ENCODE measurements at places on chromosomes 4 and X. TPM values are rescaled to one million over a fixed set of nuclear protein-coding genes. Genes with fewer than 3 reads are reported as not detected.

DNA sequence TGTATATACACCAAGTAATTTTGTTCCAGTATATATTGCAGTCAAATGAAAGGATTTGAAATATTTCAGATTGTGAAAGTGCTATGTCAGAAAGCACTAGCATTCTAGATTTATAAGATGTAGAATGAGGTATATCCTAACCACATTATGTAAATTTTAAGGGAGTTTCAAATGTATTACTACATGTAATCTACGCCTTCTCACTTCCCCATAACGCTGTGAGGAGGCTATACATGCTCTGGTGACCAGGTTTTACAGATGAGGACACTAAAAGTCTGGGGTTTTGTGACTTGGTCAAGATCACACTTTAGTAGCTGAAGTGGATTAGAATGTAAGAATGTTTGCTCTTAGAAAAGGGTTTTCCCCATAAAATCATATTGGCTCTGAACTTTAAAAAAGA is 8.1 kb downstream of the ENPEP start:
- no peaks in the 10 kb centered on the region for H3K4me1 ChIP-seq
- DNase-seq: no peak
- no peak overlapping the region for H3K27ac ChIP-seq
- H3K36me3 ChIP-seq: no peaks in the 10 kb centered on the region

The HELT gene
- total RNA-seq: not detected

The IL13RA2 gene
- total RNA-seq: 42.2 TPM

The CTAG1A gene
- not detected for total RNA-seq

DNA sequence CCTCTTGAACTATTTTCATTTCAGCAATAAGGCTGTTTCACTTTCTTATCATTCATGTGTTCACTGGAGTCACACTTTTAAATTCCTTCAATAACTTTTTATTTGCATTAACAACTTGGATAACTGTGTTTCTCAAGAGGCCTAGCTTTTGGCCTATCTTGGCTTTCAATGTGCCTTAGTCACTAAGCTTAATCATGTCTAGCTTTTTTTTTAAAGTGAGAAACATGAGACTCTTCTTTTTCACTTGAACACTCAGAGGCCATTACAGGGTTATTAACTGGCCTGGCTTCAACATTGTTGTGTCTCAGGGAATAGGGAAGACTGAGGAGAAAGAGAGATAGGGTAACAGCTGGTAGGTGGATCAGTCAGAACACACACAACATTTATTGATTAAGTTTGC is 64.0 kb upstream of the VCX2 start:
- no peaks in the 10 kb centered on the region for H3K36me3 ChIP-seq
- DNase-seq: no peak
- no peaks in the 10 kb centered on the region for H3K27me3 ChIP-seq

GRCh38 chr4:63906660-63907183 is 502.5 kb downstream of the TECRL start:
- H3K27me3 ChIP-seq: no peaks in the 10 kb centered on the region
- no peak for DNase-seq
- H3K36me3 ChIP-seq: no peaks in the 10 kb centered on the region
- no peak overlapping the region for H3K4me3 ChIP-seq
- no peaks in the 10 kb centered on the region for H3K4me1 ChIP-seq
- no peak overlapping the region for H3K27ac ChIP-seq

DNA sequence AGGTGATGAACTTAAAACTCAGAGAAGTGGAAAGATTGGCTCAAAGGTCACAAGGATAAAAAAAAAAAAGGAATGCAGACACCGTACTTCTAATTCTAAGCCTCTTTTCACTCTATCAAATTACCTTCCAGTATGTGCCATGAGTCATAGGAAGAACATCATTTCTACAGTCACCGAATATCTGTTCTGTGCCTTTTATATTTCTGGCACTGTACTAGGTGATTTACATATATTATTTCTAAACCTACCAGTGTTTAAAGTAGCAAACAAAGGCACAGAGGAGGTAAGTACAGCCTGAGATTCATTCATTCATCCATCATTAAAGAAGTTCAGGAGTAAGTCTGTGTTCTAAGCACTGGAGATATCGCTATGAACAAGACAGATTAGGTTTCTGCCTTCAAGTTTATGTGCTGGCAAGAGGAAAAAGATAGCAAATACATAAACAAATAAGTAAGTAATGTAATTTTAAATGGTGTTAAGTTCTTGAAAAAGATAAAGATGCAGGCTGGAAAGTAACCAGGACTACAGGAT is 65.3 kb downstream of the PALLD start:
- H3K4me1 ChIP-seq: peaks cover 14% of the 10 kb centered on the region
- no peak for DNase-seq
- H3K36me3 ChIP-seq: no peaks in the 10 kb centered on the region
- no peak overlapping the region for H3K27ac ChIP-seq
- H3K4me3 ChIP-seq: no peak overlapping the region

DNA sequence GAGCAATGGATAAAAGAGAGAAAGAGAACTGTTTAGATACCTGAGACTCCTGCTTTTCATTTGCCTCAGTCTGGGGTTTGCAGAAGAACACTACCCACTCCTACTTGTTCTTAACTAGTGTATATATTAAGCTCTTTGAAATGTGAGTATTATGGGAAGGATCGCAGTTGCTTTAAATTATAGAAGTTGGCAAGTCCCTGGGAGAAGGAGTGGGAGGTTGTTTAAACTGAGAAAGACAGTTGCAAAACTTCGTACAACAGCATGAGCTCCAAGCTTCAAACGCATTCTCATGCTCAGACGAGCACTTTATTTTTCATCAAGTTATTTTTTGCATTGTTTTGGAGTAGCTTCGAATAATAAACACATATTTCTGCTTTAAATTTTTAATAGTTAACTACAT is 88.1 kb upstream of the C1QTNF7 start:
- peaks cover 82% of the 10 kb centered on the region for H3K4me1 ChIP-seq
- no peaks in the 10 kb centered on the region for H3K27me3 ChIP-seq
- no peaks in the 10 kb centered on the region for H3K36me3 ChIP-seq

GRCh38 chrX:323721-324628 is 5.4 kb upstream of the GTPBP6 start:
- H3K4me3 ChIP-seq: no peak overlapping the region
- H3K4me1 ChIP-seq: peaks cover 15% of the 10 kb centered on the region
- H3K27ac ChIP-seq: no peak overlapping the region
- H3K27me3 ChIP-seq: no peaks in the 10 kb centered on the region

The F8A2 gene
- total RNA-seq: 8.7 TPM

DNA sequence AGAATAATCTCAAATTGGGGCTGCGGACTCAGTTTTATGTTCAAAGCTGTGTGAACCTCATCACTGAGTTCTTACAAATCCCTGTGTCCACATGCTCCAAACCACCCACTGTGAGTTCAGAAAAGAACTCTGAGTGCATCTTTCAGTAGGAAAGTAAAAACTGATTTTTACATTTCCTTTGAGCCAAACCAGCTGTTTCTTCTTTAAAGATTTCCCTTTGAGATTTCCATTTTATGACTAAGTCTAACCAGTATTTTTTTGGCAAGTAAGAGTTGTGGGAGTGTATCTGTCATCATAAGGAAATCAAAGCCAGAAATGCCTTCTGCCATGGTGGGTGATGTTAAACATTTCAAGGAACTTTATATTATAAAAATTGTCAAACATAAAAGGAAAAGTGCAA is 100.0 kb downstream of the TET2 start:
- H3K4me1 ChIP-seq: peaks cover 8% of the 10 kb centered on the region
- peak overlapping the region; percentile 4 for H3K27ac ChIP-seq
- no peak for DNase-seq
- no peaks in the 10 kb centered on the region for H3K27me3 ChIP-seq

The SPANXA2 gene
- 1.4 TPM for total RNA-seq

The PABPC1L2A gene
- total RNA-seq: not detected

The MAP9 gene
- 12.9 TPM for total RNA-seq

DNA sequence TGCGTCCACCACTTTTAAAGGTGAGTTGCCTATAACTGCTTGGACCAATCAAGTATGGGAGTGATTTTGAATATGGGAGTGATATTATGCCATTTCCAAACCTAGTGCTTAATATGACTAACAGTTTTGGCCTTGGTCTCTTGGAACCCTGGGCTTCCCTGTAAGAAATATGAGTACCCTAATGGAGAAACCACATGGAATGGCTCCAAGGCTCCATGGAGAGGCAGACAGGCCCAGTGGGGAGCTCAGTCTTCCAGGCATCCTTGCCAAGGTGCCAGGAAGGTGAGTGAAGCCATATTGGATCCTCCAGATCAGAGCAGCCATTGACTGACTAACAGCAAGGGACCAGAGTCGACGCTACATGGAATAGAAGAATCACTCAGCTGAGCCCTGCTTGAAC is 53.2 kb downstream of the MAML3 start:
- H3K4me3 ChIP-seq: no peak overlapping the region
- H3K27ac ChIP-seq: no peak overlapping the region
- no peaks in the 10 kb centered on the region for H3K36me3 ChIP-seq
- H3K4me1 ChIP-seq: peaks cover 36% of the 10 kb centered on the region

The FGF13 gene
- total RNA-seq: 21.3 TPM

DNA sequence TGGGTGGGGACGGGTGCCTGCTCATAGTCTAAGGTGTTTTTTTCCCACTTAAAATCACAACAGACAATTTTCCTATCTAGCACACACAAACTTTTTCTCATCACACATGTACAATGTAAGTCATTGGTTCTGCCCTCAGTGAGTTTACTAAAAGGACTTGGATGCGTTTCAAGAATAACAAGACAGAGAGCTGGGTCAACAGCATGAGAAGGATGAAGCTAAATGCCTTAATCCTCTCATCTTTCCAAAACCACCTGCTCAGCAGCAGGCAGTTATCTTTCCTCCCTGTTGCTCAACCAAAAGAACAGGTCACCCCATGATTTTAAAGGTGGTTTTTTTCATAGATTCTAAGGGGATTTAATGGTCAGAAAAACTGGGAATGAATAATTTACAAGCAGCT is 40.1 kb downstream of the OFD1 start:
- H3K4me1 ChIP-seq: no peaks in the 10 kb centered on the region
- H3K27me3 ChIP-seq: no peaks in the 10 kb centered on the region
- H3K36me3 ChIP-seq: no peaks in the 10 kb centered on the region
- no peak for DNase-seq
- H3K27ac ChIP-seq: no peak overlapping the region

The PPBP gene
- total RNA-seq: not detected

DNA sequence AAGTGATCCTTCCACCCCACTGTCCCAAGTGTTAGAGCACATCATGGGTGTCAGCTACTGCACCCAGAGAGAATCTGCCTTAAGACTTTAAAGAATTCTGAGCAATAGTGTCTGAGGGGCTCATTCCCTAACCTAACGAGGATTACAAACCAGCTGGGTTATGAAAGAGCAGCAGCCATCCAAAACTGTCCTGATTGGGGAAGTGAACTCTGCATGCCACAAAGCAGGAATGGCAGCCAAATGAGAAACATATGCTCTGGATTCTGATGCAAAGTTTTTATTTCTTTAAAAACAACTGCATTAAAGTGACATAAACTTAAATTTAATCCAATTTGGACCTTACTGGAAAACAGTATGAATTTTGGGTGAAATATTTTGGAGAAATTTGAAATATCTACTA is 103.2 kb downstream of the ANXA3 start:
- DNase-seq: no peak
- no peaks in the 10 kb centered on the region for H3K36me3 ChIP-seq
- no peaks in the 10 kb centered on the region for H3K27me3 ChIP-seq
- H3K27ac ChIP-seq: no peak overlapping the region

The C4orf50 gene
- not detected for total RNA-seq

The KCTD8 gene
- 1.8 TPM for total RNA-seq

The IGFBP7 gene
- total RNA-seq: 6,615 TPM

DNA sequence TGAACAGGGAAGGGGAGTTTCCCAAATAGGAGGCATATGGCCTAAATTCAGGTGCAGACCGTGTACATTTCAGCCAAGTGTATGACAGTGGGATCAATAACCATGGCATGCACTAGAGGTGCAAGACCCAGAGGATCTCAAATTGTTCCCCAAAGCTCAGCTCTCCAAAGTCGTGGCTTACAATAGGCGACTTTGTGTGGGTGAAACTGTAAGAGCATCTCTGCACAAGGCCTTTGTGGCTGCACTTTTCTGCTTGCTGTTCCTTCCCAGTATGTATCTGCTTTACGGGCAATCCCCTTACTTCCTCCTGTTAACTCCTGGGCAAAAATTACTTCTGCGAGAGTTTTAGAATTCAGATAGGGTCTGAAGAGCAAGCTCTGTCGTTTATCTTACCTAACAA is 518.3 kb upstream of the ZFP42 start:
- peaks cover 28% of the 10 kb centered on the region for H3K4me1 ChIP-seq
- H3K4me3 ChIP-seq: no peak overlapping the region
- no peaks in the 10 kb centered on the region for H3K36me3 ChIP-seq
- no peak for DNase-seq
- no peaks in the 10 kb centered on the region for H3K27me3 ChIP-seq
- peak overlapping the region; percentile 78 for H3K27ac ChIP-seq

DNA sequence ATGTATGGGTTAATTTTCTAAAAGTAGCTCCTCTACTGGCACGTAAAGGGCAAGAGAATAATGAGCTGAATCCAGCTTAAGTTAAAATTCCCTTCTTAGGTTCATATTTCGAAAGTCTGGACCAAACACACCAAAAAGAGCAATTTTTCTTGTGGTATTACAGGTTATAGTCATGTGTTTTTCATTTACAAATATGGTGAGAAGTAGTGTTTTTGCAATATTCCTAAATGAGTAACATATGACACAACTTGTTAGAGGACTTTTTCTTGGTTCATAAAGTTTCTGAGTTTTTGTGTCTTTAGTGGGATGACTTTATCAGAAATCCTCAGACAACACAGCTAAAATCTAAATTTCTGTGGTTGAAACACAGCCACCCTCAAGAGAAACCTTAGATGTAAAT is 172.1 kb downstream of the AFF2 start:
- no peaks in the 10 kb centered on the region for H3K27me3 ChIP-seq
- H3K4me1 ChIP-seq: no peaks in the 10 kb centered on the region
- H3K4me3 ChIP-seq: no peak overlapping the region
- H3K36me3 ChIP-seq: no peaks in the 10 kb centered on the region
- H3K27ac ChIP-seq: no peak overlapping the region

The GYPA gene
- not detected for total RNA-seq

GRCh38 chr4:61442936-61443335 is 242.8 kb downstream of the ADGRL3 start:
- H3K4me3 ChIP-seq: no peak overlapping the region
- no peaks in the 10 kb centered on the region for H3K27me3 ChIP-seq
- peaks cover 5% of the 10 kb centered on the region for H3K4me1 ChIP-seq
- no peak for DNase-seq
- H3K27ac ChIP-seq: no peak overlapping the region
- H3K36me3 ChIP-seq: no peaks in the 10 kb centered on the region

GRCh38 chr4:168631241-168632162 is 134.7 kb downstream of the PALLD start:
- peaks cover 11% of the 10 kb centered on the region for H3K4me1 ChIP-seq
- no peaks in the 10 kb centered on the region for H3K36me3 ChIP-seq
- H3K27me3 ChIP-seq: no peaks in the 10 kb centered on the region
- peak overlapping the region; percentile 83 for H3K4me3 ChIP-seq
- H3K27ac ChIP-seq: peak overlapping the region; percentile 84

DNA sequence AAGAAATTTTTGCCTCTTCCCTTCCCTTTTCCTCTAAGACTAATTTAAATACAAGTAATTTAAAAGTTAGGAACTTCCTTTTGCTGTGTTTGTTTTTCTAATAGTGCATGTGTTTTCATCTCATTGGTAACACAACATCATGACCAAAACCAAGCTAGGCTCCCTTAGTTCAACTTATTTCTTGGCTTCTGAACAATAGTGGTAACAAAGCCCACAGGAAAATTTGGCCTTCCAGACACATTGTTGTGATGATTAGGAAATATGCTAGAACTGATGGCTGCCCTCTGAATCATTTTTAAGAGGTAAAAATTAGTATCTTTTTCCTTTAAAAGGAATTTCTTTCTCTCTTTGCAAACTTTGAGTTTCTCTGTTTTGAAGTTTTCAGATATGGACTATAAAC is 25.5 kb upstream of the TEC start:
- no peaks in the 10 kb centered on the region for H3K4me1 ChIP-seq
- H3K27ac ChIP-seq: no peak overlapping the region
- DNase-seq: no peak
- H3K36me3 ChIP-seq: no peaks in the 10 kb centered on the region
- H3K27me3 ChIP-seq: no peaks in the 10 kb centered on the region

The ARHGAP36 gene
- total RNA-seq: not detected

Data from thoracic aorta (tissue), 2 donors.